ENCODE measurements at places on chromosomes 13 and 19.

DNA sequence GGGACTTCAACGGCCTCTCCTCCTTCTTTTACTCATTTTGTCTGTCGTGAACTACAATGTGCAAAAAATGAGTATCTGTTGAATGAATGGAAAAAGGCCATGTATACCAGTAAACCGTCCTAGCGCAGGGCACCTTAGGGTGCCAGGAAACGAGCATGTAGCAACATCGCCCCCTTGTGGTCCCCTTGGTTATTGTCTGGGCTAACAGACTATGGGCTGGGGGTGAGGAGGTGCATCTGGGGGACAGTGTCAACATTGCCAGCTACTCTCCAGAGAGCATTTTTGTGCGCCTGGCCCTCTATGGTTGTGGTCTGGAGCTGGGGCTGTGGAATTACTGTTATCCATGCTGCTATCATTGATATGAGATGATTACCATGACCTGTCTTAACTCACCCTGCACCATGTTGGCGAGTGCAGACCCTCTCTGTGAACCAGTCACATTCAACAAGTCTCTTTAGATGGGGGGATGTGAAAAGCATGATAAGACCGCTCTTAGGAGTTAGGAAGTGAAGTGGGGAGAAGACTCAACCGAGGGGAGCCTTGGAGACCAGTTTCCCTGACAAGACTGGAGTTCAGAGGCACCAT, 22.8 kb upstream of the SIGLEC11 start:
- peak; percentile 55 for DNase-seq

DNA sequence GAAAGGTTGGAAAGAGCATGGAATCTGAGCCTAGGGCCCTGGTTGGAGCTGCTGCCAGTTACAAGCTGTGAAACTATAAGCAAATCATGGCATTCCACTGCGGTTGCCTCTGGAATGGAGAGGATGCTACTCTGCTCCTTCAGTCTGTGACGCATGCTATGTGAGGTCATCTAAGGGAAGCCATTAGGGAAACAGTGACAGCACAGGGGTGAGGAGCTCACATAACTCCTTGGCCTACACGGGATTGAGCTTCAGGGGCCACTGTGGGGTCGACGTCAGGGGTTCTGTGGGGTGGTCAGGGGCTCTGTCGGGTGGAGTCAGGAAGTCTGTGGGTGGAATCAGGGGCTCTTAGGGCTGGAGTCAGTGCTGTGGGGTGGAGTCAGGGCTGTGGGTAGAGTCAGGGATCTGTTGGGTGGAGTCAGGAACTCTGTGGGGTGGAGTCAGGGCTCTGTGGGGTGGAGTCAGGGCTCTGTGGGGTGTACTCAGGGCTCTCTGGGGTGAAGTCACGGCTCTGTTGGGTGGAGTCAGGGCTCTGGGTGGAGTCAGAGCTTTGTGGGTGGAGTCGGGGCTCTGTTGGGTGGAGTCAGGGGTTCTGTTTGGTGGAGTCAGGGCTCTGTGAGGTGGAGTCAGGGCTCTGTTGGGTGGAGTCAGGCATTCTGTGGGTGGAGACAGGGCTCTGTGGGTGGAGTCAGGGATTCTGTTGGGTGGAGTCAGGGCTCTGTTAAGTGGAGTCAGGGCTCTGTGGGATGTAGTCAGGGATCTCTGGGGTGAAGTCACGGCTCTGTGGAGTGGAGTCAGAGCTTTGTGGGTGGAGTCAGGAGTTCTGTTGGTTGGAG, 35.8 kb upstream of the MEDAG start:
- DNase-seq = no peak

DNA sequence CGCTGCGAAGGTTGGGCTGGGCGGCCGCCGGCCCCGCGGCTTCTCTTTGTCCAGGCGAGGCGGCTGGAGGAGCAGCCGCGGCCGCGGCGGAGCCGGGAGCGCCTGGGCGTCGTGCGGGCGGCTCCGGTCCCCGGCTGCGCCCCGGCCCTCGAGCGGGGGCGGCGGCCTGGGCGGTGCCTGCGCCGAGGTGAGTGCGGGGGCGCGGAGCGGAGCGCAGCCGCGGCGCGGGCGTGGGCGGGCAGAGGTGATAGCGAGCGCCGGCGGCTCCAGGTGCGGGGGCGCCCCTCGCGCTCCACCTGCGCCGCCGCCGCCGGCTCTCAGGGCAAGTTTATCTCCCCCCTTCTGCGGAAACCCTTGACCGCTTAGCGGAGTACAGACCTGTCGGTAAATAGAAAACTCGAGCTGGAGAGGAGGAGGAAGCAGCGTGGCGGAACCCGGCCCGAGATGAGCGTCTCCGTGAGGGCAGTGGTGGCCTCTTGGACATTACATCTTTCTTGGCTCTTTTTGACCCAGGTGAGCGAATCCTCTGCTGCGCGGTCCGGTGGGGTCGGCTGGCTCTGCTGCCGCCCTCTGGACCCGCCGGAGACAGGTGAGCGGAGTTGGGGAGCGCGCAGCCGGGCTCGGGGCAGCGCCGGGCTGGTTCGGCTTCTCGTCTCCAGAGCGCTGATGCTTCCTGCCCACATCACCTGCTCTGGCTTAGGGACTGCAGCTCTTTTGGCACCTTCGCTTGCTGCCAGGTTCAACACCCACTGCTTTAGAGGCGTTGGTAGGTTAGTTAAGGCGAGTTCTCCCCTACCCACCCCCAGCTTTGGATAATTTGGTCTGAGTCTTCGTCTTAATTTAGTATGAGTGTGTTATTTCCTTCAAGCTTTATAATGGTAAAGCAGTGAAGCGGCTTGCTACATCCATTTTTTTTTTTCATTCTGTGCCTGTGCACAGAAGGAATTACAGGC, at the start of gene MTUS2:
Gene MTUS2, plus strand, starts transcription at position 241 of the 953 bp plus-strand sequence.
- no peak for DNase-seq

DNA sequence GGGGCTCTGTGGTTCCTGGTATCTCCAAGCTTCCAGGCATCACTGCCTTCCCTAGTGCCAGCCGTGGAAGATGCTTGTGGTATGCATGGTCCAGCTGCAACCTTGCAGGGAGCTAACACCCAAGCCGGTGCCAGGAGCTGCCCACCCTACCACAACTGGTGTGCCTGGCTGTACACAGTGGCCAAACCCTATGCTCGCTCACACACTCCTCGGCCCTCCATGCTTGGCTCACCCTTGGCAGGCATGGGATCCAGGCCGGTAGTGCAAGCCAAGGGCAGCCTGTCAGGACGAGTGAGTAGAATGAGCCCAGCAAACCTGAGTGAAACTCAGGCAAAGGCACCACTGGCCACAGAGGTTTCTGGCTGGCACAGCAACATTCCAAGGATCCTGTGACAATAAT, 1676.0 kb downstream of the SLITRK1 start:
- no peak for DNase-seq

DNA sequence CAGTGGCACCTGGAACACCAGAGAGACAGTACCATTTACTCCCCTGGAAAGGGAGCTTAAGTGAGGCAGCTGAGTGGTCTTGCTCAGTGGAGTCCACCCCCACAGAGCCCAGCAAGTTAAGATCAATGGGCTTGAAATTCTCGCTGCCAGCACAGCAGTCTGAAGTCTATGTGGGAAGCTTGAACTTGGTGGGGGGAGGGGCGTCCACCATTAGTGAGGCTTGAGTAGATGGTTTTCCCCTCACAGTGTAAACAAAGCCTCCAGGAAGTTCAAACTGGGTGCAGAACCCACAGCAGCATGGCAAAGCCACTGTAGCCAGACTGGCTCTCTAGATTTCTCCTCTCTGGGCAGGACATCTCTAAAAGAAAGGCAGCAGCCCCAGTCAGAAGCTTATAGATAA, 30.3 kb upstream of the CEACAM4 start:
- no peak for DNase-seq

DNA sequence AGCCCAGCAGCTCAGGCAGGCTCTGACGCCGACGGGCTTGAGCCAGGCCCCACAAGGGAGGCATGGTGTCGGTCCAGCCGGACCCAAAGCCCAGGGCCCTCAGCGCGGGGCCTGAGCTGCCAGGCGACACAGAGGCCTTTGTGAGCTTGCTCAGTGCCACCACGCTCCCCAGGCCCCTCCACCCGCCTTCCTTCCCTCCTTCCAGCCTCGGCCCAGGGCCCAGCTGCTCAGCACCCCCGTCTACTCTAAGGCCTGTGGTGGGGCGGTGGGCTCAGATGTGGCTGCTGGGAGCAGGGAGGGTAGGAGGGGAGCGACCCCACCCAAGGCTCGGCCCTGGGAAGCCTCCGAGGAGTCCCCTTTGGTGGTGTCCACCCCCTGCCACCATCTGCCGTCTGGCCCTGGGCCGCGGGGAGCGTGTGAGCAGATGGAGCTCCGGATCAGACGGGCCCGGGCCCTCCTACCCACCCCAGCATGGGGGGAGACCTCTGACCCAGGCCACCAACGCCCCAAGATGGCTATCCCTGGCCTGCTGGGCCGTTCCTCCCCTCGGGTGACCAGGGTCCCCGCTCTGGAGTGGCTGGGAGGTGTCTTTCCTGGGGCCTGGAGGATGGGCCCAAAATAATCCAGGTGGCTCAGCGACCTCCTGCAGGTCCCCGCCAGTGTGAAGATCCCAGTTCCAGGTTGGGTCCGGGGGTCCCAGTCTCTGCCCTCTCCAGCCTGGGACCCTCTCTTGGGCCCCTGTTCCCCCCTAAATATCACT, 7.8 kb downstream of the ZBTB7A start:
- no peak for DNase-seq

GRCh38 chr19:52910648-52911047, 12.6 kb downstream of the ZNF888 start:
- DNase-seq = no peak

- no peak for DNase-seq
These were observed 16.4 kb downstream of the ZNF574 start for GRCh38 chr19:42092350-42092749.

GRCh38 chr13:102901056-102901455, 55.2 kb downstream of the ERCC5 start:
- DNase-seq = no peak

DNA sequence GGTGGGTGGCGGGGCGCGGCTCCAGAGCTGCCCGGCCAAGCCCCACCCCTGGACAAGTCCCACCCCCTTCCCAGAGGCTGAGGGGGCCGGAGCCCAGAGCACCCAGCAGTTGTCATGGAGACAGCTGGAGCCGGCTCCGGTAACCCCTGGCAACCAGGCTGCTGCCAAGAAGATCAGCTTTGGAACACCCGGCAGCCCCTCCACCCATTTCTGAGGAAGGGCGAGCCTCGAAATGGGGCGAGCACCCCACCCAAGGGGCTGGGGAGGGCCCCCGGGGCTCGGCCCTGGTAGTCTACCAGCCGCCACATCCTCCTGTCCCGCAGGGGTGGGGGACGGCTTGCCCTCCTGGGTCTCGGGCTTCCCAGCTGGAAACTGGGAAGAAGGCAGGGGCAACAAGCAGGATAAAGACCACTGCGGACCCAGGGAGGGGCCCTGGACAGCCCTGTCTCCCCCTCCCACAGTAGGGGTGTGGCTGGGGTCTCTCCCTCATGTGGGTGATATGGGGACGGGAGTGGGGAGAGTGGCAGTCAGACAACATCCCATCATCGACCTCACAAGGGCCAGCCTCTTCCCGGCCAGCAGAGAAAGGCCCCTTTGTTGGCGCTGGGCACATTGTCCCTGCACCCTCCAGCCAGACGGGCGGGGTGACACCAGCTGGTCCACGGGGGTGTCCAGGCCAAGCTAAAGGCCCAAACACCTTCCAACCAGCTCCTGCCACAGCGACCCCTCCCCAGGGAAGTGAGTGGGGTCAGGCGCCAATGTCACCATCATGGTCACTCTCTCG, 1.5 kb downstream of the CERS1 start:
- no peak for DNase-seq

DNA sequence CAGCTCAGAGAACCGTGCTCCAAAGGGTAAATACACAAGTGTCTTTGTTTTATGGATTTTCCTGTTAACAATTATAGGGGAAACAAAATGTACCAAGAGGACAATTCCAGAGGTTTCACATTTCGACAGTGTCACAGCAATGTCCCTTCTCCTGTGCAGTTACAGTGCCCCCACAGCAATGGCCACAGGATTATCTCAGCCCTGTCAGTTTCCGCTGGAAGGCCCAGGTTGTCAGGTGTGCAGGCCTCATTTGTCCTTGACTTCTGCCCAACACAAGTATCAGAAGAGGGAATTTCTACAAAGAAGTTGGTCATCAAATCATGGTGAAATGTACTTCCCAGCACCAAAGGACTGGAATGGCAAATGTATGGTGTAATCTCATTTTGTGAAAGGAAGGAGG, 11.2 kb upstream of the N4BP2L2 start:
- DNase-seq = no peak

Measured in activated T-helper 1 cell treated with Interleukin-2 at 50 U/mL for 16 hours (primary cell).